ENCODE measurements at places on chromosomes 12 and 14.
A peak's percentile ranks its signal among the peaks of the same experiment; 100 is the strongest.

GRCh38 chr14:63192085-63192484 is 12.2 kb upstream of the RHOJ start:
- no peak for DNase-seq

- DNase-seq: peak; percentile 78
These were observed 6.7 kb upstream of the HOXC6 start for GRCh38 chr12:54021432-54022013.

DNA sequence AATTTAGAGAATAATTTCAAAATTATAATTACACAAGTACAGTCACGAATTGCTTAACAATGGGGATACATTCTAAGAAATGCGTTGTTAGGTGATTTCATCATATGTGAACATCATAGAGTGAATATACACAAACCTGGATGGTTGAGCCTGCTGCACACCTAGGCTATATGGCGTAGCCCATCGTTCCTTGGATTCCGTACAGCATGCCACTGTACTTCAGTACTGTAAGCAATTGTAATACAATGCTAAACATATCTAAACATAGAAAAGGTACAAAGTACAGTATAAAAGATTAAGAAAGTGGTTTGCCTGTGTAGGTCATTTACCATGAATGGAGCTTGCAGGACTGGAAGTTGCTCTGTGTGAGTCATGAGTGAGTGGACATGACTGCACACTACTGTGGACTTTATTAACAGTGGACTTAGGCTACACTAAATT is 286.2 kb downstream of the CACNA1C start:
- no peak for DNase-seq

DNA sequence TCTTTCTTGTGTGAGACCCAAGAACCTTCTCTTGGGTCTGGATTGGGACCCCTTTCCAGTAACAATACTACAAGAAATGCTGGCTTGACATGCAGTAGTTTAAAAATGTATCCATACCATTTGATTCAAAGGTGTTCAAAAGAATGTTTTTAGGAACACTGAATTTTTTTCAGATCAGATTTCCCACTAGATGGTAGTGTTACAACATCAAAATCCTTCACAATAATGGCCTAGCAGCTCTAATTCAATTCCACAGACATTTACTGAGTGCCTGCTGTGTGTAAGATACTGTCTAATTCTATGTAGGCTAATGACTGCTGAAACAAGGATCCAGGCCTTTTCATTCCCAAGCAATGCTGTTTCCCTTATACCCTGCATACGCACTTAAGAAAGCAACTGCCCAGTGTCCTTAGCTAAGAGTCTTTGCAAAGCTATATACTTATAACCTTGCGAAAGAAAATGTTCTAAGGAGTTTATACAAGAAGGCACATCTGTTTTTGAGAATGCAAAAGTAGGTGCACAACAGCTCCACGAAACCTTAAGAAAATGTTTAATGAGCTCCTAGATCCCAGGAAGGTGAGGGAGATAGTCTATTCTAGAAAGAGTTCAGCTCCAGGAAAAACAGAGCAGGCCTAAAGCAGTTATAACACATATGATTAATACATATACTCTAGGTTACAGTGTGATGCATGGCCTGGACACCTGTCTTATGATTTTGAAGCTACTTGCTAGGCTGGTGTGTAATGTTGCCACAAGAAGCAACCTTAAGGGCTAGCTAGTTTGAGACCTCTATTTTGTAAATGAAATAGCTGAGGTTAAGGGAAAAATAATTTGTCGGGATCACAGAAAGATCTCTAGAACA is 50.9 kb upstream of the PKP2 start:
- DNase-seq: no peak

GRCh38 chr14:98685725-98686124 is 586.3 kb downstream of the BCL11B start:
- DNase-seq: no peak

DNA sequence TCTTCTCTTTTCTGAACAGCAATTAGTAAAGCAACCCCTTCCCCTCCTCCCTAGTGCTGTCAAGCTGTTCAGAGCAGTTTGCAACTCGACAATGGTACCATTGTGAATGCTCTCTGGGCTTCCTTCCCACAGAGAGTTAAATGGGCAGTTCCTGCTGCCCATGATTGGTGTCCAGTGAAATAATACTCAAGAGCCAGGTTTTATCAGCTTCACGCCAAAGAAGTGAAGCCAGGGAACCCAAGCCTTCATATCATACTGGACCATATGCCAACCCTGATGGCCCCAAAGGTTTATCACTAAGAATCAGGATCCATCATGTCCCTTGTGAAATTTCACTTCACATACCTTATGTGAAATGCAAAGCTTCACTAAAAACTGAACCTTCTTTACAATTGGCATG is 24.7 kb downstream of the INSM2 start:
- no peak for DNase-seq

DNA sequence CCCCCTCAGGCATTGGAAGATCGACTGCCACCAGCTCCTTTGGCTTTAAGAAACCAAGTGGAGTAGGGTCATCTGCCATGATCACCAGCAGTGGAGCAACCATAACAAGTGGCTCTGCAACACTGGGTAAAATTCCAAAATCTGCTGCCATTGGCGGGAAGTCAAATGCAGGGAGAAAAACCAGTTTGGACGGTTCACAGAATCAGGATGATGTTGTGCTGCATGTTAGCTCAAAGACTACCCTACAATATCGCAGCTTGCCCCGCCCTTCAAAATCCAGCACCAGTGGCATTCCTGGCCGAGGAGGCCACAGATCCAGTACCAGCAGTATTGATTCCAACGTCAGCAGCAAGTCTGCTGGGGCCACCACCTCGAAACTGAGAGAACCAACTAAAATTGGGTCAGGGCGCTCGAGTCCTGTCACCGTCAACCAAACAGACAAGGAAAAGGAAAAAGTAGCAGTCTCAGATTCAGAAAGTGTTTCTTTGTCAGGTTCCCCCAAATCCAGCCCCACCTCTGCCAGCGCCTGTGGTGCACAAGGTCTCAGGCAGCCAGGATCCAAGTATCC is 288.7 kb downstream of the NAV3 start:
- no peak for DNase-seq

GRCh38 chr14:34507459-34507858 is 32.0 kb downstream of the EAPP start:
- no peak for DNase-seq
